Activated CD4-positive, alpha-beta T cell treated with anti-CD3 and anti-CD28 coated beads, Interleukin-2, amount 10 ng/mL, durations not matched to agents 7 days and 5 days (primary cell): ENCODE measurements at places on chromosomes 11 and 22. TPM values are rescaled to one million over a fixed set of nuclear protein-coding genes. Genes with fewer than 3 reads are reported as not detected.

The MMP7 gene
- not detected for total RNA-seq

The GAB4 gene
- not detected for total RNA-seq

The ST13 gene
- total RNA-seq = 147 TPM

The SVIP gene
- total RNA-seq = 27.6 TPM

The FGF4 gene
- not detected for total RNA-seq

The OR51F1 gene
- not detected for total RNA-seq

The XKR3 gene
- total RNA-seq = not detected

The PRG3 gene
- not detected for total RNA-seq

The C11orf52 gene
- total RNA-seq = 0.27 TPM

The APOL5 gene
- not detected for total RNA-seq

The HSPB2 gene
- total RNA-seq = not detected

The NCF4 gene
- 23.3 TPM for total RNA-seq

The CHRM1 gene
- total RNA-seq = not detected

The F2 gene
- 0.15 TPM for total RNA-seq

The CNIH2 gene
- total RNA-seq = 2.5 TPM

The KRTAP5-8 gene
- total RNA-seq = 0.17 TPM

The TSKU gene
- 0.99 TPM for total RNA-seq

The DDI1 gene
- not detected for total RNA-seq

The NNMT gene
- total RNA-seq = not detected

The FAM181B gene
- total RNA-seq = not detected

The DSCAML1 gene
- 0.02 TPM for total RNA-seq

The MIAT gene
- 44.4 TPM for total RNA-seq

The MUC2 gene
- total RNA-seq = not detected

The MPZL2 gene
- total RNA-seq = 5.5 TPM

The GUCY1A2 gene
- not detected for total RNA-seq

The SMIM38 gene
- total RNA-seq = 0.12 TPM

The HTR3A gene
- total RNA-seq = not detected

The SPON1 gene
- total RNA-seq = 1.6 TPM

The OOSP1 gene
- not detected for total RNA-seq

The CSNK2A3 gene
- total RNA-seq = 0.56 TPM

The RASL10A gene
- 0.92 TPM for total RNA-seq

The OR4C15 gene
- not detected for total RNA-seq

The OR10A2 gene
- total RNA-seq = not detected

The TBRG1 gene
- total RNA-seq = 47.4 TPM

The DNAJB7 gene
- total RNA-seq = not detected

The C22orf31 gene
- total RNA-seq = not detected

The SCO2 gene
- total RNA-seq = 10.5 TPM

The CD3G gene
- total RNA-seq = 264 TPM

The SCGB1A1 gene
- not detected for total RNA-seq

The C11orf86 gene
- total RNA-seq = not detected

The MMP12 gene
- total RNA-seq = not detected

The CTSW gene
- 22.9 TPM for total RNA-seq
